Activated effector memory CD4-positive, alpha-beta T cell treated with Interleukin-2 at 50 U/mL for 16 hours (primary cell): ENCODE measurements at places on chromosomes 3 and 15.

GRCh38 chr3:140830391-140830790, 111.2 kb upstream of the SLC25A36 start:
- no peak for DNase-seq

GRCh38 chr3:108882762-108883161, 60.2 kb downstream of the TRAT1 start:
- no peak for DNase-seq

DNA sequence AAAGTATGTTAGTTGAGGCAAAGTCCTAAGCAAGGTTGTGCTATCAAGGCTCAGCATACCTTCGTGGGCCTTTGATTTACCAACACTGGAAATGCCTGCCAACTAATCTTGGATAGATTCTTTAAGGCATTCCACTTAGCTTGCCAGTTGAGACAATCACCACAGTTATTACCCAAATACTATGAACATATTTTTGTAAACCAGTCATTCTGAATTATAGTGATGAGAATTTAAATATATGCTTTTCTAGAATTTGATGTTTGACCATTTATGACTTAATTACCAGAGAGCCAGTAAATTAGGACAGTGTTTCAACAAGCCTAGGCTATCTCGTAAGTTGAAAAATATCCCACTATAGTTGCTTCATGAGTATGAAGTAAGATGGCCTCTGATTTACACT, 15.5 kb downstream of the TRIM59 start:
- no peak for DNase-seq

- no peak for DNase-seq
Observed at GRCh38 chr3:116809208-116809607, 99.6 kb downstream of the TUSC7 start.

DNA sequence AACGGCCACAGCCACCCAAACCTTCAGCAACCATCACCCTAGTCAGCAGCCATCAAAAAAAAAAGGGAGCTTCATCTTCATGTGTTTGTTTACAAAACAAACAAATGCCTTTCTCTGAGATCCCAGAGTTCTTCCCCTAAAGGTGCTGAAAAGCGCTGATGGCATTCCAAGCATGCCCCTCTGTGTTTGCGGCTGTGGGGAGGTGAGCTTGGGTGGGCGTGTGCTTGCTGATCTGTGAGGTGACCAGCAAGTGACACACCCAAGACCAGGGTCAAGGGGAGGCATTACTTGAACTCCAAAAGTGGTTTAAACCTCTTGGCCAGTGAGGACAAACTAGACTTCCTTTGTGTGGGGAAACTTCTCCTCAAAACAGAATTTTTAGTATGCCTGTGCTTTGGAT, 81.5 kb downstream of the DHX36 start:
- no peak for DNase-seq
